ENCODE measurements at places on chromosomes 1 and 21.

DNA sequence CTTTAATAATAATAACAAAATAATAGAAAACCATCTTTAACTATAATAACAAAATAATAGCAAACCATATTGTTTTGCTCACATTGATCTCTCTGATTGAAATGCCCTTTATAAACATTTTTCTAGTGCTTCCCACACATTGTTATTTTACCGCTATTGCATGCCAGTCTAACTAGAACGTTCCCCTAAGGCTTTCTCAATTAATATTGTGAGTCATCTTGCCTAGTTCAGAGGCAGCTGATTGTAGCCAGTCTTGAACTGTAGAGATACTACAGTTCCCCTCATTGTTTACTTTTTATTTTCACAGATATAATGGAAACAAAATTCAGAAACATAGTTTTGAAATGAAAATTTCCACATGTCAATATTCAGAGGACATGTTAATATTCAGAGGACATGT is 192.3 kb upstream of the ADGRL4 start:
- no peak for DNase-seq

DNA sequence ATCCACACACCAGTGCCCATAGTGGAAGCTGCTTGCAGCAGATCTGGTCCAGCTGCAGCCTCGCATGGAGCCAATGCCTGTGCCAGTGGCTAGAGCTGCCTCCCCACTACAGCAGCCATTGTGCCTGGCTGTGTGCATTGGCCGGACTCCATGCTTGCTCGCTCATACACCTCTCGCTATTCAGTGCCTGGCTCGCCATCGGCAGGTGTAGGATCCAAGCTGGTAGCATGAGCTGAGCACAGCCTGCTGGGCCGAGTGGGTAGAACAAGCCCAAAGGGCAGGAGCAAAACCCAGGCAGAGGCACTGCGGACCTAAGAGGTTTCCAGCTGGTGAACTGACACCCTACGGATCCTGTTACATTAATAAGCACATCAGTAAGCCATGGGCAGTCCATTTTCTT is 1184.1 kb downstream of the AMY1C start:
- no peak for DNase-seq

GRCh38 chr1:86825319-86825718 is 88.6 kb downstream of the SELENOF start:
- DNase-seq: no peak

DNA sequence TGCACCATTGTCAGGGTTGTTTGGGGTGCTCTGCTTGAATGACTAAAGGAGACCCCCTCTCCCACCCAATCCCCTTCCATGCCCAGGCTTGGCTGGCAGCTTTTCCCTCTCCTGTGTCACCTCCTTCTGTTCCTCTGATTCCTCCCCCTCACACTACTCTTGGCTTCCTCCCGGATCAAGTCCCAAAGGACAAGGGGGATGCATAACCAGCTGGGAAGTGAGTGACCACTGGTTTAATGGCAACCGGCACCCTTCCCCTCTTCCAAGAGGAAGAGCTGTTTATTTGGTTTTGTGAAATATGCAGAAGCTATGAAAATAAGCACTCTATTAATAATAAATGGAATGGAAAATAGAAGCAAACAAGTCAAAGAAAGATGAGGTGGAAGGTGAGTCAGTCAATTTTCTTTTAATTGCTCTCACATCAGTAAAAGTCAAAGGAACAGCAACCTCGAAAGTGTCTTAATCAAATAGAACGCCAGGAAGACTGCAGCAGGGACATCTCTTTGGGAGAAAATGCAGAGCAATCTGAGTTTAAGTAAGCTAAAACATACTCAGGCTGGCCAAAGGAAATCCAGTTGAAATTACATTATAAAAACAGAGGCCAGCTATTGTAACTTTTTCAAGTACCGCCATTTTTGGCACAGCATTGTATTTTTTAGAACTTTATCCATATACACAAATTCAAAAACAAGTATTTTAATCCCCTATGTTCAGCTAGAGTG is 322.5 kb downstream of the SIPA1L2 start:
- no peak for DNase-seq

- no peak for DNase-seq
Measured at GRCh38 chr1:39452540-39452939, 38.9 kb upstream of the BMP8A start.

DNA sequence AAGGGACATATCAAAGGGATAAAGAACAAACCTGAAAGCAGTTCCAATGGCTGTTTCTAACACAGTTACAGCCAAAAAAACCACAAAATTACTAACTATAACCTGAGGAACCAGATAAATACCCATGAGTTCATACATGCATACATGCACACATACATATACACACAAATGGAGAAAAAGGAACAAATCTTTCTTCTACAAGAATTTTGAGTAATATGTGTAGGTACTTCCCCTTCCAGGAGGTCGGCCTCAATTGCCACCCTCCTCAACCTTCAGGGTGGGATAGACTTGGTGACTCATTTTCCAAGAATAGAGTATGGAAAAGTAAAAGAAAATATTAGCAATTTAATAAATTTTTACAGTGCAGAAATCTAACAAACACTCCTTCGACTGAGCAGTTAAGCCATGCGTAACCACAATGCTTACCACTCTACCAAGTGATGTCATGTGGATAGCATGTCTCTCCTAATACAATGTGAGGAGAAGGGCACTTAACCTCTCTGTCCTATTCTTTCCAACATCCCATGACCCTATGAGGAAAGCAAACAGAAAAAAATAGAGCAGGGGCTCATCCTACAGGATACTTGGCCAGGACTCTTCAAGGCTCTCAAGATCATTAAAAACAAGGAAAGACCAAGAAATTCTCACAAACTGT is 243.0 kb upstream of the RUNX1 start:
- no peak for DNase-seq

GRCh38 chr1:147852706-147853225 is 49.8 kb upstream of the GJA8 start:
- DNase-seq: no peak

GRCh38 chr21:24046829-24047443 is 1560.3 kb downstream of the MRPL39 start:
- DNase-seq: no peak

DNA sequence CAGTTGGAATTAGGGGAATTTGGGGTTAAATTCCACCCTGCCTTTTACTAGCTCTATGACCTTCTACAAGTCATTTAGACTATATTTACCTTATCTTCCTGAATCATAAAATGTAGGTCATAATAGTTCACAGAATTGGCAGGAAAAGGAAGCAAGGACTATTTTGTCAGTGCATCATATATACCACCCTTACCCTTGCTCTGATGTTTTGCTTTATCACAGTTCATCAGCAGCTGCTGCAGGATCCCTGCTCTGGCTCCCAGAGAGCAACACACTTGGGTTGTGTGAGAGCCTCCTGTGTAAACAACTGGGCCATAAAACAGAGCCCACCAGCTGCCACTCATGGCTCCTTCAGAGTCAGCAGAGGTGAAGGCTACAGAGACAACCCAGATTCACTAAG is 631.6 kb upstream of the CAMK1G start:
- no peak for DNase-seq

- no peak for DNase-seq
Measured at GRCh38 chr1:232558954-232559353, 71.0 kb downstream of the SIPA1L2 start.

GRCh38 chr1:26016258-26016952 is 5.2 kb upstream of the EXTL1 start:
- no peak for DNase-seq

DNA sequence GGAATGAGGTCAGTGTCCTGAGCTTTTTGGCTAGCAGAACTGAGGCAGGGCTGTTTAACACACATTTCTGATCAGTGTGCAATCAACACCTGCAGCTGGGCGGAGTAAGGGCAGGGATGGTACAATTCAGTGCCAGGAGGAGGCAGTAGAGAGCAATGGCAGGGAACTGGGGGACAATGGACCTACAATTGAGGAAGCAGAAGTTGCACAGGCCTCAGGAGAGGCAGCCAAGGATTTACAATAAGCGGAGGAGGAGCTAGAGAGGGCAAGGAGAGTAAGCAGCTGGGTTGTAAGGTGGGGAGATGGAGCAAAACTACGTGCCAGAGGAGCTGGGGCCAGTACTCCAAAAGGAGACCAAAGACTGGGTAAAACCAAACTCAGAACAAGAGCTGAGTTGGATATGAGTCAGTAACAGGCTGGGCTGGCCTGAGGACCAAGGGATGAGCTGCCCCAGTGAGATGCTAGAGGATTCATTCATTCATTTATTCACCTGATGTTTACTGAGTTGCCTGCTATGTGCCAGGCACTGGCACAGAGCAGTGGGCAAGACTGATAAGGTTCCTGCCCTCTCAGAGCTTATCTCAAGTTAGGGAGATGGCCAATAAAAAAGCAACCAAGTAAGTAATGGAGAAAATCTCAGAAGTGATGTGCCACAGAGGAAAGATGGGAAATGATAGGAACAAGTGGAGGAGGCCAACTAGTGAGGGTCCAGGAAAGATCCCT is 10.4 kb upstream of the GALE start:
- DNase-seq: no peak

DNA sequence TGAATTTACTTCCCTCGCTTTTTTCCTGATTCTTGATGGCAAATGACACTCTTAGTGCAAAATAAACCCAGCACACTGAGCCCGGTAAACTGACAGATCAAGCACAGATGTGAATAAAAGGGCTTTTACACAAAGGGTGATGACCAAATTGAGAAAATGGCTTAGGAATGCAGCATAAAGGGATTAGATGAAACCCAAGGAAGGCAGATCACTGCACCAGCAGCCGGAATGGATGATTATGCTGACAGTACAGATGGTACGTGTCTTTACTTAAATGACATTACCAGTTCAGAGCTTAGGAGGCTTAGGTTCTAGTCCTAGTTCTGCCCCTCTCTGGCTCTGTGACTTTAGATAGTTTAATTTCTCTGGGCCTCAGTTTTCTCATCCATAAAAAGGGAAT is 12.0 kb downstream of the PKP1 start:
- no peak for DNase-seq

DNA sequence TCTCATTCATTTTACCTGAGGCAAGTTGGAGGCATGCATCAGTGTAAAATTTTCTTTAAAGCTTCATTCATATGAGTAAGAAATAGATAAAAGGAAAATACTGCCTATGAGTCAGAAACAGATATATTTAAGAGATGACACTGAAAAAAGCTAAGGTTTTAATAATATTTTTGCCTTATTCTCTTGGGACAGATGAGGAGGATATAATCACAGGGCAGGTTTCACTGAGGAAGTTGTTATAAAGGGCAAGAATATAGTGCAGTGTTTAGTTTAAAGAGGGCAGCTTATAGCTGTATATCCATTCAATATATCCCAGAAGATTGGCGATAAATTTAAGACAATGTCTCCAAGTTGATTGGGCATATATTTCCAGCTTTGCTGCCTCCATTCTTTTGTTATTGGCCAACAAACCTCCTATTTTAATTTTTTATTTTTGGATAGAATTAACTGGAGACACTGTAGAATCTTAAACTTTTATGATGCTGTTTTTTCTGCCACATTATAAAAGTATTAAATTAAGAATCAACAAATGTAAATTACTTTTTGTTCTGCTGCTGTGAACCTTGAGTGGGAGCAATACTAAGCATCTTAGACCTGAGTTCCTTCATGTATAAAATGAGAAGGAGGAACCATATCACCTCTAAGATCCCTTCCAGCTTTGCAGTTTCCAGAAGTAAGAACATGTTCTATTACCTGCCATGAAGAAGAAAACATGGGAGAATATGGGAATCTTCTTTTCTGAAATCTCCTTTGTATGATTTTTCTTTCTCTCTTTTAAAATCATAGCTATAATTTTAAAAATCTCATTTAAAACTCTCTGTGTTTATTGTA is 171.6 kb downstream of the S1PR1 start:
- DNase-seq: no peak

DNA sequence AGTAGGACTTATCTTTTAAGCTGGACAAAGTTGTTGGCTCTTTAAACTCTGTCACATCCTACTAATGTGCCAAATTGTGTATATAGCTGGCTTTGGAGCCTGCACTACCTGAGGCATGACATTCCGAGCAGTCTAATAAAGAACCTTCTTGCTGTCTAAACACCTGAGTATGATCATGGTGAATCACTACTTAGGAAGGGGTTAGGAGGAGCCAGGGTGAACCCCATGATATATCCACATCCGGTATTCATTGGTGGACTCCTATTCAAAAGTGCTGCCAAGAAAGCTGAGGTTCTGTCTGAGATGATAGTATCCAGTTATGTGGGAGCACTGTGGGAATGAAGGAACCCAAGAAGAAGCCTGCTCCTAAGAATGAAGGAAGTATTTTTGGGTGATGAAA is 27.1 kb downstream of the CRNN start:
- no peak for DNase-seq

DNA sequence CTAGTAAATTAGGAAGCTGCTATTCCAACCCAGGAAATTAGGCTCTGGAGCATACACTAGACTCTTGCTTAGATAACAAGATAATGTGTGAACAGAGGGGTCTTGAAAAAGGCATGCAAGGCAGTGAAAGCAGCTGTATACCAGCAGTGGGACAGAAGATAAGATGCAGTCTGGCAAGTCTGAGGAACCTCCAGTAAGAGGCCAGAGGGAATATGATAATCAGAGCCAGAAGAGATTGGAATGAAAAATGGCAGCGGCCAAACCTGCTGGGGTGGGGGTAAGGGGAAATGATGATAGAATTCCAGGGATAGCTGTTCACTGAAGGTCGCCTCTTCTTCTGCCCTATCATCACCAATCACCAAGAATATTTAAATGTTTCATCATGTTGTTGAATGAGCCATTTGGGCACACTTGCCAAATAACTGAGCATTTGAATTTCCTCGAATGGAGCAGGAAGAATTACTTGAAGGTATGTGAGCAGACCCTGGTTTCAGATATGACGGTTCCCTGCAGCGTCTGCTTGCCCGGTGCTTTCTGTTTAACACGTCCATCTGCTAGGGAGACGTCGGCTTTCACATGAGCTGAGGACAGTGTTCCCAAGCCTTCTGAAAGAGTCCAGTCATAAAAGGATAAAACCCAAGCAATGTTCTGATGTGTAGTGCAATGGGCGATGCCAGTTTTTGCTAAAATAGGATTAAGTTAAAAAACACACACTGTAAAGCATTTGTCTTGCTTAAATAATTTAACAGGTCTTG is 173.3 kb downstream of the RWDD3 start:
- no peak for DNase-seq

DNA sequence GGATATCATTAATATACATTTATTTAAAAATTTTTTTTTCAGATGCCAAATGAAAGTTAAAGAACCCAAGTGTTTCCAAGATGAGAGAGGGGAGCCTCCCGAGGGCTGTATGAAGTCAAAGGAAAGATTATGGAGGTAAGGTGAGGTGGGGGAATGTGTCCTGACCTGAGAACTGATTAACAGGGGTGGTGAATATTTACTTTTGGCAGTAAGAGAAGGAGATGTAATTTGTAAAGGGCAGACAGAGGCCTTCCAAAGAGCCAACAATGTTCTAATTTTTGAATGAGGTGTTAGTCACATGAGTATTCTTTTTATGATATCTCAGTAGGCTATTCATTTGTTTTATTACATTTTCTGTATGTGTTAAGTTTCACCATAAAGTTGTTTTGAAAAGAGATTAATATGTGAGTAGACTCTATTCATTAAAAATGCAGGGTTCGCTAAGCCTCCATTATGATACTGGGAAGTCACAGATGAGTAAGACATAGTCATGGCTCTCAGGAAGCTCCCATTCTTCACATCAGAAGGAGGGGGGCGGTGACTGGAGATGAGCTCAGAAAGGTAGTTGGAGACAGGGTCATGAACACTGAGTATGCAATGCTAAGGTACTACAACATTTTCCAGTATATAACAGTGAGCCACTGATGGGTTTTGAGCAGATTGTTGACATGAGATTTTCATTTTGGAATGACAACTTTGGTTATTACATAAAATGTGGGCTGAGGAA is 62.4 kb upstream of the TNFSF18 start:
- DNase-seq: no peak

- no peak for DNase-seq
Measured at GRCh38 chr1:98965394-98965793, 39.3 kb downstream of the PLPPR5 start.

Measured in cortex of kidney (tissue), 1 donor.